Activated T-cell treated with anti-CD3 and anti-CD28 coated beads, Interleukin-2, amount 50 U/mL, for 72 hours (primary cell): ENCODE measurements at places on chromosomes 7 and 10. TPM values are rescaled to one million over a fixed set of nuclear protein-coding genes. Genes with fewer than 3 reads are reported as not detected.

The DNAJC30 gene
- 5.8 TPM for total RNA-seq

The PAX4 gene
- total RNA-seq, result not detected

The CSGALNACT2 gene
- total RNA-seq, result 51.3 TPM

The TUBAL3 gene
- not detected for total RNA-seq

The LRRN3 gene
- 15.3 TPM for total RNA-seq

The MYPN gene
- not detected for total RNA-seq

The FRAT1 gene
- total RNA-seq, result 4.5 TPM

The ZNF775 gene
- 8.2 TPM for total RNA-seq

The UNC5B gene
- total RNA-seq, result 0.12 TPM

DNA sequence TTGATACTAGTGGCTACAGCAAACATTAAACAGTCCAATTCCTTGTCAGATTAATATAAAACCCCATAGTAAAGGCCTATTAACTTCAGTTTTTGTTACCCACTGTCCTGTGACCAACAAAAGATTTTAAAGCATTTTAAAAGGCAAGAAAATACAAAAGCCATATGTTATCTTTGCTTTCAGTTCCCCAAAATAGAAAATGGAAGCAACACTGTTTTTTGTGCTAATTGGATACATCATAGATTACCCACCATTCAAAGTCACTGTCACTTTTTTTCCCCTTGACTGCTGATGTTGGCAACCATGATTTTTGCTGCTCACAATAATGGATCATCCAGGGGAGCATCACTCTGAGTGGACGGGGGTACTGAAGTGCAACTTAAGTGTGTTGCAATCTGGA is 52.4 kb upstream of the TMEM140 start:
- no peak for DNase-seq

DNA sequence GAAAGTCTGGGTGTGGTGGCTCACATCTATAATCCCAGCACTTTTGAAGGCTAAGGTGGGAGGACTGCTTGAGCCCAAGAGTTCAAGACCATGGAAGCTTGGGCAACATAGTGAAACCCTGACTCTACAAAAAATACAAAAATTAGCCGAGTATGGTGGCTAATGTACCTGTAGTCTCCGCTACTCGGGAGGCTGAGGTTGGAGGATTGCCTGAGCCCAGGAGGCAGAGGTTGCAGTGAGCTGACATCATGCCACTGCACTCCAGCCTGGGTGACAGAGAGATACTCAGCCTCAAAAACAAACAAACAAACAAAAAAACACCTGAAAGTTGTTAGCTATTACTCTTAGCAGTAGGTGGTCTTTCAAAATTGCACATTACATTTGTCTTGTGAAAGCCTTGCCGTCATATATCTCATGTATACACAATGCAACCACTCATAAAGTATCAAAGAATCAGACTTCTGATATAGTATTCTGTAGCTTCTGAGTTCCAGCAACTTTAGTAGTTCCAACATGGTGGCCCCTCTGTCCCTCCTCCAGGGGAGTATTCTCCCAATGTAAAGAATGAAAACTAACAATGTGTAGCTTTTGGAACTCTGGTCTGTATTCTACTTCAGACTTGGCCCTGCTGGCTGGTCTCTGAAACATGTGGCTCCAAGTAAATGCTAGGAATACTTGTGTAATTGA is 101.5 kb downstream of the ZNF92 start:
- DNase-seq, result no peak

DNA sequence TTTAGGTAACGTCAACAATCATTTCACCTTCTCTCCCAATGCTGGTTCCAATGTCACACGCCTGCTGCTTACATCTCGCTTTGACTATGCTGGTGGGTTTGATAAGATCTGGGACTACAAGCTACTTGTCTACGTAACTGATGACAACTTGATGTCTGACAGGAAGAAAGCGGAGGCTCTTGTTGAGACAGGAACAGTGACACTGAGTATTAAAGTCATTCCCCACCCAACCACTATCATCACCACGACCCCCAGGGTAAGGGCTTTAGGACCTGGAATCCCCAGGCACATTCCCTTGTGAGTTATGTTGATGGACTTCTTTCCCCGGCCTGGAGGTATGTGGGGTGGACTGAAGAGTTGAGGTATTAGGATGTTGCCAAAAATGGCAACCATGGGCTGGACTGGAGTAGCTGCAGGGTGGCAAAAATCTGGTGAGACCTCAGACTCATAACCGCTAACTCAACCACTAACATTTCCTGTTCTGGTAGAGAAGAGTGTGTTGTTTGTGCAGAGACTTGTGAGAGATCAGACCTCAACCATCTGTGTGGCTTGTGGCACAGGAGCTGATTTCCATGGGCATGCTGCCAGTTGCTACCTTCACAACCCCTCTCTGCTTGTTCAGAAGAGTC is 59.2 kb downstream of the CDHR3 start:
- DNase-seq, result peak; percentile 88

- DNase-seq, result no peak
These were observed 21.4 kb downstream of the STAMBPL1 start for GRCh38 chr10:88901206-88901983.

DNA sequence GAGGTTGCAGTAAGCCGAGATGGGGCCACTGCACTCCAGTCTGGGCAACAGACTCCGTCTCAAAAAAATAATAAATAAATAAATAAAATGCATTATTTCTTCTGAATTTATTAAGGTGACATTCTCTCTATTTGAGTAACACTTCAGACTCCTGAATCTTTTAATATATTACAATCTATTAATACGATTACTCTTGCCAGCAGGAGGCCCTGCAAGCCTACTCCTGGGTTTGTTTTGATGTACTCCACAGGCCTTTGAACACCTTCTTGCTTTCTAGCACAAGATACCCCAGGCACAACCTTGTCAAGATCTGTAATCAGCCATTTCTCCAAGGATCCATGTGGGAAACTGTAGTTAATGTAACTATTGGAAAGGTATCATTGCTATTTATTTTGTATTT is 63.5 kb downstream of the COBL start:
- DNase-seq, result no peak

GRCh38 chr10:25696013-25696708 is 237.9 kb upstream of the MYO3A start:
- no peak for DNase-seq

GRCh38 chr7:110061387-110061786 is 1029.5 kb upstream of the LRRN3 start:
- no peak for DNase-seq

DNA sequence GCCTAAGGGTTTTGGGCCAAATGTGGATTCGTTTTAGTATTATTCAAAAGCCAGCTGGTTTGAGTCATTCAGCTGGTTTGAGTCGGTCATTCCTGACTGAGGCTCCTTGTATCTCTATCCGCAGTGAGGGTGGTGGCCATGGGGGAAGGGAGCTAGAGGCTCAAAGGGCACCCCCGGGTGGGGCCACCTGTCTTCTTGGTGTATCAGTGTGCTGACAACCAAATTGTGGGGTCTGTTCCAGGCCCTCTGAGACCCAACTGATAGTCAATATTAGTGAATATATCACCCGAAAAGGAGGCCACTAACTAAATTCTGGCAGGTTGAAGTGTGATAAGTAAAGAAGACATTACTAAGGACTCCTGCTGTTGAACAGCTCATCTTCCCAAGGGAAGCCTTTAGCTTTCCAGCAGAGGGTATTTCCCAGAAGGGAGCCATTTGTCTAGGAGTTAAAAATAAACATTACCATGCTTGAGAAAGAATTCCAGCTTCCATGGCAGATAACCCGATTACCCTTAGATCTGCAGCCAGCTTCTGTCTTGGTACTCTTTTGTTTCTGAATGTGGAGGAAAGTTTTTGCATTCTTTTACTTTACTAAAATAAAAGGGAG is 29.9 kb upstream of the DDX50 start:
- DNase-seq, result no peak

DNA sequence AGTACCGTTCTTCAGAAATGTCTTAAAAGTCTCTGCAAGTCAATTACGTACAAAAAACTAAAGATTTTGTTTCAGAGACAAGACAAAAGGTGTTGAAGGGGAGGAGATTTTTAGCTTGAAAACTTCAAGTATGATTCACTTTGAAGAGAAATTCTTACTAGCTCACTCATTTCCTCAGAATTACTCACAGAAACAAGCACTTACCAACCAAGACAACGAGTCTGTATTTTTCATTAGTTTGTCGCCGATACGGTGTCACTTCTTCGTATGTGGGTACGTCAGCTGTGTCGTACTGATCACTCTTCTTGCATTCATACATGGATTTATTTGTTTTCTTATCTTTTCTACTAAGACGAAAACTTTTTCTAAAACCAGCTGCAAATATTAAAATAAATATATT is 90.6 kb upstream of the ODAD2 start:
- DNase-seq, result peak; percentile 18

DNA sequence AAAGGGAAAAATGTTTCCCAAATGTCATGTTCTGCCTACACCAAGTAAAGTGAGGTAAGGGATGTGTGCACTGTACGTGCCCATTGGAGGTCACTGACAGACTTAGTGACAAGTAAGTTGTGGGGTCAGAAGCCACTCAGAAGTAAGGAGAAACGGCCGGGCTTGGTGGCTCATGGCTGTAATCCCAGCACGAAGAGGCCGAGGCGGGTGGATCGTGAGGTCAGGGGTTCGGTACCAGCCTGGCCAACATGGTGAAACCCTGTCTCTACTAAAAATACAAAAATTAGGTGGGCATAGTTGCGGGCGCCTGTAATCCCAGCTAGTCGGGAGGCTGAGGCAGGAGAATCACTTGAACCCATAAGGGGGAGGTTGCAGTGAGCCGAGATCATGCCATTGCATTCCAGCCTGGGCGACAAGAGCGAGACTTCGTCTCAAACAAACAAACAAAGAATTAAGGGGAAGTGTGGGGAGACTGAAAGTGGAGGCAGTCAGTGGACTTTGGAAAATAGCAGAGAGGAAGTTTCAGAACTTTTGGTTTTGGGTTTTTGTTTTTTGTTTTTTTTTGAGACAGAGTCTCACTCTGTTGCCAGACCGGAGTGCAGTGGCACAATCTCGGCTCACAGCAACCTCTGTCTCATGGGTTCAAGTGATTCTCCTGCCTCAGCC is 114.8 kb downstream of the WDFY4 start:
- no peak for DNase-seq

- no peak for DNase-seq
These were observed 18.4 kb downstream of the TRIM24 start for GRCh38 chr7:138478499-138478908.

DNA sequence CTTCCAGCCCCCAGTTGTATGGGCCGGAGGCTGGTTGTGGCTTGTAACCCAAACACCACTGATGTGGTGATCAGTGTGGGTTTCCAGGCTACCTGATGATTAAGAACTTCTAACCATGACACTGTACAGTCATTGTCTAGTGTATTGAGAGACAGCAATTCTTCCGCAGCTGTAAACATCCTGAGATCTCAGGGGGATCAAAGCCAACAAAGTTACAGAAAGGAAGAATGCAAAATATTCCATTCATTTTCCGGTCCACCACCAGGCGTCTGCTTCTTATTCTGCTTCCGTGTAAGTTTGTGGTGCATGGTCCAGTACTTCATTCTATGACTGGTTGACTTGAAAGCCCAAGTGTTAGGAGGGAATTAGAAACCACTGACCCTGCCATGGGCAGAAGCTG is 10.3 kb upstream of the GLI3 start:
- no peak for DNase-seq
